ENCODE measurements at places on chromosomes 5 and 9.

- DNase-seq: no peak
These were observed 120.9 kb upstream of the TMEM161B start for GRCh38 chr5:88389338-88390095.

GRCh38 chr5:131814990-131815389 lies 18.2 kb upstream of the FNIP1 start:
- DNase-seq: no peak

- no peak for DNase-seq
These were observed 111.7 kb downstream of the ESM1 start for GRCh38 chr5:54873691-54874090.

DNA sequence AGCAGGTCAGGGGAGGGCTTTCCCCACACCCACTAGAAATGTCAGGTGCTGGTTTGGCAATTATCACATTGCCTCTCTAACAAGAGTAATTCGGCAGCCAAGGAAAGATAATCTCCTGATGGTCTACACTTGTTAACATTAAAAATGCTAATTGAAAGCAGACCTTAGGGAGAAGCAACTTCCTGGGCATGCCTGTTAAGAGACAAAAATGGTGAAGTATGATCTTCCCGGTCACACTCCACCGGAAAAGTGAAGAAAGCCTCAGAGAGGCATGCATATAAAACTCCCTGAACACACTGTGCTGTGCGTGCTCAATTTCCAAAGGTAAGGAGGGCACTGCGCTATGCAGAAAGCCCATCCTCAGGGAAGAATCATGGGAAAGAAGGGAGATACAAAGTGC lies 244.3 kb downstream of the FAM170A start:
- no peak for DNase-seq

DNA sequence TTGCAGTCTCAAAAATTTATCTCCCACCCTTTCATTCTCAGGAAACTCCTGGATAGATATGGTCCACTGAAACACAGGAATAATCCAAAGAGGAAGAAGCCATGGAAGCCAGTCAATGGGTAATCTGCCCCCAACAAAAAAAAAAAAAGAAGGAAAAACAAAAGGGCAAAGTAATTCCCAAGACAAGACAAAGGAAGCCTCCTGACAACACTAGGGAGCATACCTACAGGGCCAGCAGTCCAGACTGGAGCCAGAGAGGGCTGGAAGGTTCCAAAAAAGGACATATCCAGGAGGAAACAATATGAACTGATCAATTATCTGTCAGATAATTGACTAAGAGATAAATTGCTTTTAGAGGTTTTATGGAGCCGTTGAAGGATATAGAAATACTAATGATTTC lies 12.9 kb downstream of the FNIP1 start:
- no peak for DNase-seq

- DNase-seq: no peak
These were observed 157.8 kb upstream of the RASEF start for GRCh38 chr9:83220730-83221129.

- peak; percentile 38 for DNase-seq
These were observed 1.2 kb downstream of the DIPK1B start for GRCh38 chr9:136713550-136713949.

DNA sequence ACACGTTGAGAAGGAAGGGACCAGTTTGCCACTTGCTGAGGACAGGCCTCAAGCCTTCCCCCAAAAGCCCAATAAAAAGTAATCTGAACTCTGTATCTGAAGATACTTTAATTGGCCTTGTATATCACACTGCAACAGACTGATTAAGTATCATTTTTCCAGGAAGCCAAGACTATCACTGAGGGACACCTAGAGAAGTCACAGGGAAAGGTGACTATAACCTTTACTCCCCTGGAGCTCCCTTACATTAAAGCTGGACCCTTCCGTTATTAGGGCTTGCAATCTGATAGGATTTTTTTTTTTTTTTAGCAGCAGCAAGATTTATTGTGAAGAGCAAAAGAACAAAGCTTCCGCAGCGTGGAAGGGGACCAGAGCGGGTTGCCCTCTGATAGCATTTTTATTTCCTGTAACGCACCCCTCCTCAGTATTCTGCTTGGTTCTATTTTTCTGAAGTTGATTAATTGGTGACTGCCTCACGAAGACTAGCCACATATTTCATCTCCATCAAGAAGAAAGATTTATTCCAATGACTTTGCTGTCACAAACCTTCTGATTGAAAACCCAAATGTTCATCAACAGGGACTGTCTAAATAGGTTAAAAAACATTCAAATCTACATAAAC lies 2.7 kb downstream of the CDC14B start:
- DNase-seq: no peak

DNA sequence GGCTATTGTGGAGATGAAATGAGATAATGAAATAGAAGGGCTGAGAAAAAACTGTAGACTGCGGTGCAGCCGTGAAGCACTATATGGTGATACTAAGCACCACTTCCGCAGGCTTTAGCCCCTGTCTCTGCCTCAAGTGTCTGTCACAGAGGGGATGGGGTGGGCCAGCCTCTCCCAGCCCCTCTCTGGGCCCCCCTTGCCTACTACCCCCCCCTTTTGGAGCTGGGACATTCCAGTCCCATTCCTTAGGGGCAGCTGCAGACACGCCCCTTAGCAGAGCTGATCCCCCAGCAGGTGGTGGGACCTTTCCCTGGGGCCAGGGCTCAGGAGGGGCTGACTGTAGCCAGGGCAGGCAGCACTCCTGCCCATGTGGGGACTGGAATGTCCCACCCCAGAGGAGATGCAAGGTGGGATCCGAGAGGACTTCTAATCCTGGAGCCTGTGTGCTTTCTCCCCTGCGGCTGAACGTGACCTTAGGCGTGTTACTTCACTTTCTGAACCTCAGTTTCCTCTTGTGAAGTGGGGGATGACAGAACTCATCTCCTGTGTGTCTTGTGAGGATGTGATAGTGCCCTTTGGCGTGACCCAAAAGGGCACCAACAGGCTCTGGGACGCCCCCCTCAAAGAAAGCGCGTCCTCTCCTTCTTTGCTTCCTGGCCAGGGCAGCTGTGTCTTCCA lies 1.9 kb downstream of the N4BP3 start:
- DNase-seq: no peak

GRCh38 chr9:95512709-95513095 lies 4.1 kb downstream of the PTCH1 start:
- no peak for DNase-seq

GRCh38 chr5:134758504-134759341 lies at the start of gene DDX46:
Gene DDX46, plus strand, starts transcription at chr5:134758779. Its CDS starts 160 bp downstream, at chr5:134758939.
- DNase-seq: peak; percentile 94

DNA sequence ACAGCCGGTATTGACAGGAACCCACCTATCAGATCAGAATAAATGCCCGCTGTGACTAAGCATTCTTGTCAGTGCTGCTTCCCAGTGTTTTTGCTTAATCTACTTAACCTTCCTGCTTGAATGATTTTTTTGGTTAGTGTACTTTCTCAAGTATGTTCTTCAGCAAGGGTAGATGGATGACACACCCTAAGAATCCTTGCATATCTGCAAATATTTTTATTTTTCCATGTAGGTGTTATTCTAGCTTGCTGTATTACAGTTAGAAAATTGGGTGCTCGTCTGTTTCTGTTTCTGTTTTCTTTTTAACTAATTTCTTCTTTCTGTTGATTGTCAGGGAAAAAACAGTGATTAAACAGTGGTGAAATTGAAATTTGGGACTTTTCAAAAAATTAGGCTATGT lies 64.5 kb downstream of the SEC61B start:
- no peak for DNase-seq

DNA sequence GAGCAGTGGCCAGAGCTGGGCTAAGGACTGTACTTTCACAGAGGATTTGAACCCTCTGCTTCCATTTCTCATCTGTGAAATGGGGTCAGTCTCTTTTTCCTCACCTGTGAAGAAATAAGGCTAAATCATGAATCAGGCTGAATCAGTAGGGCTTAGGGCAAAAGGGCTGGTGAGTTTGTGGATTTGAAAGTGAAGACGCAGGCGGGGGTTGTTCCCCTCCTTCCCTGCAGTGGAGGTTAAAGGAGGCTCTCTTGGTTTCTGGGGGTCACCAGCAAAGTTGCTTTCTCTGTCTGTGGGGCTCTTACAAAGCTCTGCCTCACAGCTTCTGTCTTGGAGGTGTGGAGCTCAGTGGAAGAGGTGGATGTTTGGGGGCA lies 17.6 kb upstream of the NDST1 start:
- no peak for DNase-seq

DNA sequence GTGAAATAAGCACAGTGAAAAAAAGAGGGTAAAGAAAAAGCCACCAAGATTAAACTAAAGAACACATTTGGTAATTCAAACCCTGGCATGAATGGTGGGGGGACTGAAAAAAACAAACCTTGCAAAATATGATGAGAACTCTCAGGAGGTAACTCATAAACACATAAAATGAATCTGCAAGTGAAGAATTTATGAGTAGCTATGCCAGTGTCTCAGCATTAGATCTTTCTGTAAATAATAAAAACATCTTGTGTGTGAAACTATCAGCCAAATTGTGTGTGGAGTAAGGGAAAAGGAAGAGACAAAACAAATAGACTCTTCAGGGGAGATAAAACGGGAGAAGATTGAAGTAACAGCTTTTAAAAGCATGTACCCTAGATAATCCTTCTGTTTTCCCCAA lies 129.6 kb upstream of the SPEF2 start:
- no peak for DNase-seq

- no peak for DNase-seq
These were observed 170.2 kb upstream of the FREM1 start for GRCh38 chr9:15080401-15080800.

- DNase-seq: no peak
These were observed 327.1 kb upstream of the NUDT12 start for GRCh38 chr5:103889500-103890209.

DNA sequence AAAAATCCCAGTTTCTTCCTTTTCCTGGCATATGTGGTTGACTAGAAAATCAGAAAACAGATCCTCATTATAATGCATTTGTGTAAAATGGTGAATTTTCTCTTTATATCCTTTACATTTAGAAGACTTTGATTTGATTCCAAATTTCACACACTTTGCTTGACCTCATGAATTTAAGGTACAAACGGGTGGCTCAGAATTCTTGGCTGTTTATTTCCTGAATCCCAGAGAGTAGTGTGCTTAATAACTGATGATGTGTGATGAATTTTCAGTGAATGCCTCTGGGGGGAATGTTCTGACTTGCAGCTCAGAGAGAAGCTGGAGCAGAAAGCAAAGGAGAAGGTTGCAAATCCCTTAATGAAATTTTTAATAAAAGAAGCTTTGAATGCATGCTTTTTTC lies 126.8 kb downstream of the SPATA31D1 start:
- DNase-seq: no peak

DNA sequence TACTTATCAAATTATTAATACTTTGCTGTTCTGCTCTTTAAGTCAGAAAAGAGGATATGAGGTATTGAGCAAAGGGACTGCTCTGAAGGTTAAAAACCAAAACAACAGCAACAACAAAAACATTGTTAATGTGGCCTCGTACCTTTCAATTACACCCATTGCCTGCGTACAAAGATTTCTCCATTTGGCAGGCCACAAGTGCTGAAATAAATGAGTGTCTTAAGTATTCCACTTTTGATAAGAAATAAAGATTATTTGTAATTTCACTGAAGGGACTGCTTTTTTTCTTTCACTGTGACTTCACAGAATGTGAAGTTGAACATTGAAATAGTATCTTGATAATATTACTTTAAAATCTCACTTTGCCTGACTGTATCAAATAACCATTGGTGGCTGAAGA lies 163.2 kb upstream of the MRPS30 start:
- no peak for DNase-seq

DNA sequence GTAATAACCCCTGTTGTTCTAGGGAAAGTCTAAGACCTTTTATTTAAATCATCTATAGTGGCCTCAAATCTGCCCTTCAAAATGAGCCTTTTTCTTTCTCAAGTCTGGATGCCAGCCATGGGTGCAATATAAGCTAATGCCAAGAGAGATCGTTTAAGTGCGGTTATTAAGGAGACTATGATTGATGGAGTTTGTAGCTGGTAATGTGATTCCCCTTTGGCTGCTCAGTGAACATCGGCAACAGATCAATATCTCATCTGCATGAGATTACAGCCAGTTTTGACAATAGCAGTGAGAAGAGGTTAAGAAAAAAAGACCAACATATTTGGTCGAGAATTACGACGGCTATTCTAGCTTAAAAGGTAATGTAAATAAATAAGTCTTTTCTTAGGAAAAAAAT lies 1049.4 kb upstream of the NUDT12 start:
- no peak for DNase-seq

GRCh38 chr5:112634166-112634565 lies 103.5 kb upstream of the APC start:
- DNase-seq: no peak

DNA sequence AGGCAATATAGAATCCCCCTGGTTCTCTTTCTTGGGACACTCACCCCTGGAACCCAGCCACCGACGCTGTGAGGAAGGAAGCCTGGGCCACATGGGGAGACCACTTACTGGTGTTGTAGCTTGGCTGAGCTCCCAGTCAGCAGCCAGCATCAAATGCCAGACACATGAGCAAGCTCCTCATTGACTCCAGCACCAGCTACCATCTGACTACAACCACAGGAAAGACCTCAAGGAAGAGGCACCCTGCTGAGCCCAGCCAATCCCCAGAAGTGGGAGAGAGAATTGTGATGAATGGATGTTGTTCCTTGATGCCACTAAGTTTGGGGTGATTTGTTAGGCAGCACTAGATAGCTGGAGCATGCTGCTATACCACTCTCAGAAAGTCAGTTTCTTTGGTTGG lies 36.0 kb downstream of the BNIP1 start:
- DNase-seq: no peak

- no peak for DNase-seq
These were observed 194.9 kb downstream of the PALM2AKAP2 start for GRCh38 chr9:109974918-109975276.

GRCh38 chr9:33111631-33112030 lies 35.2 kb upstream of the SMU1 start:
- DNase-seq: no peak

GRCh38 chr9:14336244-14336643 lies 22.3 kb upstream of the NFIB start:
- no peak for DNase-seq

- no peak for DNase-seq
These were observed 17.2 kb upstream of the PRR16 start for GRCh38 chr5:120446901-120447300.

DNA sequence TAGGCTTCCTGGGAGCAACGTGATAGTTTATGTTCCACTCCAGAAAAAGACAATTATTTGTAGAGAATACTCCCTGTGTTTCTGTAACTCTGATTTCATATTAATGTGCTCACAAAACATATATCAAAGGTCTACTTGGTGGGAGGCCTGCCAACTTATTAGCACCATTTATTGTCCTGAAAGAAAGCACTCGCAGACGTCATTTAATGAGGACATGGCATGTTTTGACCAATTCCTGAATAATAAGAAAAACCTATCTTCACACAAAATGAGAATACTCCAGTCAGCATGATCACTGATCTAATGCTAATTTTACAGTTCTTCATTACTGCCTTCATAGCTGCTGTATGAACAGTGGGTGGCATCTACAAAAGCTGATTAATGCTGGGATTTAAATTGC lies 46.4 kb upstream of the RASEF start:
- DNase-seq: no peak

GRCh38 chr5:143564417-143564816 lies 160.9 kb upstream of the NR3C1 start:
- no peak for DNase-seq

DNA sequence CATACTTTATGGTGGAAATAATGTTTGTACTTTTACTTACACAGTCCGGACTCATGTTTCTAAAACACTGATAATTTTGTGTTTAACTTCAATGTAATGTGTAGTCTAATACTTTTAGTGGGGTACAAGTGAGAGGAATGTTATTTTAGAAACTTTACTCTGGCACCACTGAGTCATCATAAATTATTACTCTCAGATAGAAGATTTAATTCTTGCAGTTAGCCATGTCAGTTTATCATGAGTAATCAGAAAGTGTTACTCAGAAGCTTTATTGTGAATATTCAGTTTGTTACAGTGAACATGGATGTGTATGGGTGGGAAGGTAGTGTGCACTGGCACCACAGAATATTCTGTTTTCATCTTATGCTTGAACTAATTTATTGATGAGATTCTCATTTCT lies 20.0 kb downstream of the OGN start:
- no peak for DNase-seq
